ENCODE measurements at places on chromosomes 13 and 19.

- no peak for ATAC-seq
Observed at GRCh38 chr13:110054041-110054440, 252.9 kb downstream of the COL4A1 start.

- no peak for ATAC-seq
Observed at GRCh38 chr19:7459773-7460172, 29.1 kb downstream of the PEX11G start.

GRCh38 chr19:45785097-45785496, 2.8 kb upstream of the DMPK start:
- ATAC-seq, result no peak

DNA sequence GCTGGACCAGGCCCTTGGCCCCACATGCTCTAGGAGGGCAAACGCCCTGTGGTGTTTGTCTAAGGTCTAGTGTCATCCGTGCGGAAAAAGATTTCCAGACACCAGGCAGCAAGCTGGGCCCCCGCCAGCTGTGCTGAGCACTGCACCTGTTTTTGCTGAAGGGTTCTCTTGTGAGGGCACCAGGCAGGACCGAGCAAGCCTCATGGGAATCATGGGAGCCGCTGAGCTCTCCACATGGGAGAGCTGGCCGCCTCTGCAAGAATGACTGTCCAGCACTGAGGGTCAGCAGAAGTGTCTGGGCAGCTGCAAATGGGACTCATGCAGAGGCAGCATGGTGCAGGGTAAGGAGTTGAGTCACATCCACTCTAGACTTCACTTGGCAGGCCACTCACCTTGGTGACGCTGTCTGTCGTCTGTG, 12.0 kb downstream of the B3GNT8 start:
- no peak for ATAC-seq

DNA sequence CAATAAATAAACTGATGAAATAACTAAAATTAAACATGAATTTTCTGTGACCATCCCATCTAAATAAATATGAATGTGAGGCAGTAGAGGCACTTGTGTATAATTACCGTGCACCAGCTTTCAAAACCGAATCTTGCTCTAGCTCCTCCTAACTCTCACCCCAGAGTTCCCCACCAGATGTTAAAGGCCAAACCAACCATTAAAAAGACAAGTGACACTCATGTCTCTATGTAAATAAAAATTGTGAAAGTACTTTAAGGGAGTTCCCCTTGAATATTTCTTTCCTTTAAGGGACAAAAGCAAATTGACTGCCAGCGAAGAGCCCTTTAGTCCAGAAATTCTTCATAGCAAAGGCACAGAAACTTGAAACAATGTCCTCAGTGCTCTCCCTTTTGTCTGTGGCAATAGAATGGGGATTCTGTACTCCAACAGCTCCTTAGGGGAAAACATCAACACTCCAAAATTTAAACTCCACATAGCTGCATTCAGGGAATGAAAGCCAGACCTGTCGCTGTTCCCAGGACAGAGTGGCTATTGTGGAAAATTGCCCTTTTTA, 101.7 kb upstream of the SOX21 start:
- ATAC-seq, result no peak

- ATAC-seq, result no peak
Observed at GRCh38 chr13:109792416-109793059, 6.2 kb upstream of the IRS2 start.

- ATAC-seq, result no peak
Observed at GRCh38 chr13:27969866-27970229, 733 bp upstream of the CDX2 start.

DNA sequence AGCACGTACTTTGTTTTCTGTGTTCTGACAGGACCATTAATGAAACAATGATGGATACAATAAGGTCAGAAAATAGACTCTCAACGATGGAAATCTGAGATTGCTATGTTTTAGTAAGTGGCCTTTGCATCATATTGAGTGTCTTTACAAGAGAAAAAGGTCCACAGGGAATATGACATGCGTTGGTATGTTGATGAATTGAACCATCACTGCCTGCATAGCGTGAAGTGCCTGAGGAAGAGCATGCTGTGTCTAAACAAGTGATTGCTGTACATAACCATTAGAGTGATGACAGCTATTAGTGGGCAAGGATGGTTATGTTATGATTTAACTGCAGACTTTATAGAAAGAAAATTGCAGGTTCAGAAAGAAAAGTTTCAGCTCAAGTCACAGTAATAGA, 623.2 kb downstream of the SLITRK5 start:
- ATAC-seq, result no peak

- peak; percentile 89 for ATAC-seq
Observed at GRCh38 chr13:91331047-91331915, 16.2 kb upstream of the MIR17HG start.

- ATAC-seq, result no peak
Observed at GRCh38 chr13:30908416-30908980, 2.4 kb downstream of the MEDAG start.

DNA sequence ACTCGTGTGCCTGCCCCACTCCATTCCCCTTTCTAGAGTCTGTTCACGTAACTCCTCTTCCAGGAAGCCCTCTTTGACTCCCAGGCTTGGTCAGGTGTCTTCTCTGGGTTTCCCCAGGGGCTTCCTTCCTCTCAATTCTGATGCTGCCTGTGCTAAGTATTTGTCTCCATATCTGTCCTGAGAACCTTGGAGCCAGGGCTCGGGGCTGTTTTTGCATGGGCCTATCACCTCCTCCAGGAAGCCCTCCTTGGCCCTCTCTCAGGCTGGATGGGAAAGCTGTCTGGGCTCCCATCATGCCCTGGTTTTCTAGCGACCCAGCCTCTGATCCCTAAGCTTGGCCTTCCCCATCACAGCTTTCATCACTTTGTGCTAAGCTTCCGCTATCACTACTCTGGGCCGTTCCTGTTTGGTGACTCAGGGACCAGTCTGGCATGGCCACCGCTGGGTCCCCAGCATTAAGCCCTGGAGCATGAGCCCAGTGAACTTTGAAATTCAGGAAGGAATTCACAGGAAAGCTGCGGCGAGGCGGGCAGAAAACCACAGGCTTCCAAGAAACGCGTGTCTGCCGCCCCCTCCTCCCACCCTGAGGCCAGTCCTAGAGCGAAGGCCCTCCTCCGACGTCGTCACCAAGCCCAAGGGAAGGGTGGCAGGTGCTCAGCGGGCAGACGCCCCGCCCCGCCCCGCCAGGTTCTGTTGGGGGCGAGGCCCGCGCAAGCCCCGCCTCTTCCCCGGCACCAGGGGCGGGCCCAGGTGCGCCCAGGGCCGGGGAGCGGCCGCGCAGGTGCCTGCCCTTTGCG, 486 bp upstream of the SPINT2 start:
- ATAC-seq, result peak; percentile 84

DNA sequence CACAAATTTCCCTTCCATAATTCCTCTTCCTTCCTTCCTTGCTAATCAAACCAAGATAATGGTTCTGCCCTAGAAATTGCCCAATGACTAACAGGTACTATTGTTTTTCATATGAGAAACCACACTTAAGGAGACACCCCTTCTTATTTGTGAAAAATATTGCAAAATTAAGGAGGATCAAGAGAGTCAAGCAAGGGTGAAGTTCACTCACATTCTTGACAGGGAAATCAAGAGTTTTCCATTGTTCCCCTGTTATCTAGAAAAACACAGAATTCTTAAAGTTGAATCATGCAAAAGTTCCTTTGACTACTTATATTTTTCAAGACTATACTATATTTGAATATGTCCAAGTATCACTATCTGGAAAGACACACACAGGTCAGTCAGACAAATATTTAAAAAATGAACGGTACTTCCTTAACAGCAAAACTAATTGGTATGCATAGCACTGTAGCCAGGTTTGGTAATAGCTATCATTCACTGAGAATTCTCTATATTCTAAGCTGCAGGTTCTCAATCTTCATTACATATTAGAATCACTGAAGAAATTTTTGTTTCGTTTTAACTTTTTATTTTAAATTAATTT, 897.2 kb downstream of the DIAPH3 start:
- ATAC-seq, result no peak

- ATAC-seq, result no peak
Observed at GRCh38 chr13:33252135-33252534, 33.4 kb downstream of the STARD13 start.

DNA sequence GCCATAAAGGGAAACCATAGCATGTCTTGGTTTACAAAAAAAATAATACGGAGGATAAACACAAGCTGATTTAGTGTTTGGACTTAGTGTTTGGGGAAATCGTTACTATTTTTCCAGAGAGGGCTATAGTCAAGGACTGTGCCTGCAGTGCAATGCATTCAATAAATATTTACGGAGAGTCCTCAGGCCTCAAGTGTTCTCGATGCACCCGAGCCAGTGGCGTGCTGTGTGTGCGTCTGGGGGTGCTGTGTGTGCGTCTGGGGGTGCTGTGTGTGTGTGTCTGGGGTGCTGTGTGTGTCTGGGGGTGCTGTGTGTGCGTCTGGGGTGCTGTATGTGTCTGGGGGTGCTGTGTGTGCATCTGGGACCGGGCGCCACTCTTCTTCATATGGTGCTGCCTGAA, 71.7 kb upstream of the GTF3A start:
- peak; percentile 5 for ATAC-seq

DNA sequence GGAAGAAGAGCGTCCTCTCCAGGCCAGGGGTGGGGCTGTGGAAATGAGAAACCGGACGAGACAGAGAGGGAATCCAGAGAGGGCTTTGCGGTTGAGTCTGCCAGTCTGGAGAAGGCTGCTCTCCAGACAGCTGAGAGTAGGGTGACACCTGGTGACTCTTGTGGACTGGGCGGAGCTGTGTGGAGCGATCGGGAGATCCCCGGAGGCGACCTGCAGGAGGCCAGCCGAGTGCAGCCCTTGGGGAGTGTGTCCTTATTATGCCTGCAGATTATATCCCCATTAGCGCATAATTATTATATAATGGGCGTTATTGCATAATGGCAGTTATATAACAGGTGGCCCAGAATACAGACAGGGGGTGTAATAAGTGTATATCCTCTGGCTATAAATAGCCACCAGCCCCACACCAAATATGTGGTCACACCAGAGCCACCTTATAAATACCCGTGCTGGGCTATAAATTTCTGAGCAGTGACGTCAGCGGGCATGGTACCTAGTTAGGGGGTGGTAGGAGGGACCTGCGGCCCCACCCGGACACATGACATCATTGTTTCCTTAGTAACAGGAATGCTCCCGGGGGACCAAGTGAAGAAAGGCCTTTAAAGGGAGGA, 41.2 kb downstream of the NFIX start:
- no peak for ATAC-seq

GRCh38 chr13:98919566-98919965, 58.3 kb downstream of the DOCK9 start:
- ATAC-seq, result peak; percentile 86

GRCh38 chr19:14187561-14187960, 18.4 kb downstream of the ADGRL1 start:
- ATAC-seq, result no peak

All from activated CD4-positive, CD25-positive, alpha-beta regulatory T cell treated with anti-CD3 and anti-CD28 coated beads, Interleukin-2, amount 50 U/mL, for 24 hours (primary cell).